ENCODE measurements at places on chromosomes 1 and 21.
A peak's percentile ranks its signal among the peaks of the same experiment; 100 is the strongest.

DNA sequence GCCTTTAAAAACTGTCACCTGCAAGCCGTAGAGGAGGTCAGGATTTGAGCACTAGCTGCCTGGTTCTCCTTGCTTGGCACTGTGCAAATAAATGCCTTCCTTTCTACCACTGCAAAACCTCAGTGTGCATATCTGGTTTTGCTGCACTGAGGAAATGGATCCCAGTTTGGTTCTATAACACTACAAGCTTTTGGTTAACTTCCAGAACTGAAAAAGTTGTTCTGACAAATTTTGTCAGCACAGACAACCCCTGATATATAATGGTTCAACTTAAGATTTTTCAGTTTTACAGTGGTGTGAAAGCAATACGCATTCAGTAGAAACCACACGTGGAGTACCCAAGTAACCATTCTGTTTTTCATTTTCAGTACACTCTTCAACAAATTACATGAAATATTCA, 29.8 kb upstream of the GALNT2 start:
- no peak for DNase-seq

DNA sequence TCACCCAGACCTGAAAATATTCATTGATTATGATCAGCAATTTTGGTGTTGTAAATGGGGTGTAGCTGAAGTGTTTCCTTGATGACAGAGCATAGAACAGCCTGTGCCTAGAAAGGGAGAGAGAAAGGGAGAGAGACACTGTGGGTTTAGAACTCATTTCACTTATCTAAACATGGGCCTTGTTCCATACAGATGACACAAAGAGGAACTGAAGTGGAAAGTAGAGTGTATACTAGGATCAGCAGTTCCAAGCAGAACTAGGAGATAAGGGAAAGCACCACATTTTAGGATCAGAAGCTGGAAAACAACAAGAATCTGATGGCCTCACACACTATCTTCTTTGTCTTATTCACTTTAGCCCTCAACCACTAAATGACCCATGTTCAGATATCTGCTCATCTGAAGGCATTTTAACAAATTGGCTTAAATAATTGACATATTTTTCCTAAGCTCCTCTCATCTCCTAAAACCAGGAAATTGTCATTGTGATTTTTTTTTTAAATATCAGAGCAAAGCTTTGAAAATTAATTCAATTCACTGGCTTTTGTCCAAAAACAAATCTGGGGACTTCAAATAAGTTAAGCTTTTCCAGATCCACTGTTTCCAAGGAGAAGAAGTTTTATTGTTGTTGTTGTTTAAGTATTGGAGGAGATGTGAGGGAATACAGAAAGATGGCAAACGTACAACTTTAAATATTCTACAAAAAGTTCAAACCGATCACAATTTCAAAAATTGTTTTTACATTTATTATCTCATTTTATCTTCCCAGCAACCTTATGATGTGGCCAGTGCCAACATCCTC, 103.8 kb downstream of the LYPLAL1 start:
- no peak for DNase-seq

DNA sequence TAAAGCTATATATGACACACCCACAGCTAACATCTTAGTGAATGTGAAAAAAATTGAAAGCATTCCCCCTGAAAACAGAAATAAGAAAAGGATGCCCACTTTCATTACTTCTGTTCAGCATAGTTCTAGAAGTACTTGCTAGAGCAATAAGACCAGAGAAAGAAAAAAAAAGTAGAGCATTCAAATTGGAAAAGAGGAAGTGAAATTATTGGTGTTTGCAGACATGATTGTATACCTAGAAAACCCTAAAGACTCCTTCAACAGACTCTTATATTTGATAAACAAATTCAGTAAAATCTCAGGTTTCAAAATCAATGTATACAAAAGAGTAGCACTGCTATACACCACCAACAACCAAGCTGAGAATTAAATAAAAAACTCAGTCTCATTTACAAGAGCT, 1461.0 kb downstream of the AMY1C start:
- DNase-seq, result no peak

DNA sequence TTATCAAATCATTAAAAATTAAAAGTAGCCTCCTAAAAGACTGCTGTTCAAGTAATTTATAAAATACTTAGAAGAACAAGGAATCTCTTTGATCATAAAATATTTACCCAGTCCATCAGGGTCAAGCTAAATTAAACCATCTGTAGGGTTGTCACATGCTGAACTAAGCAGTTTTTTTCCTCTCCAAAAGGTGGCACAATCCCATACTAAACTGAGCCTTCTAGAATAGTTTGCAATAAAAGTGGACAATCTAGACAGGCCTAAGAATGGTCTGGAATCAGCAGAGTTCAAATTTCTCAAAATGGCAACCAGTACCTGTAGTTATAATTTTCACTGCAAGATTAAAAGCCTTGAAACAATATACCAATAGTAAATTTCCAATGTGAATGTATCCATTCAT, 194.8 kb downstream of the EIF4G3 start:
- DNase-seq, result no peak

GRCh38 chr1:209512821-209513220, 70.7 kb upstream of the CAMK1G start:
- no peak for DNase-seq

GRCh38 chr21:16570171-16570570, 840.4 kb downstream of the USP25 start:
- DNase-seq, result no peak

DNA sequence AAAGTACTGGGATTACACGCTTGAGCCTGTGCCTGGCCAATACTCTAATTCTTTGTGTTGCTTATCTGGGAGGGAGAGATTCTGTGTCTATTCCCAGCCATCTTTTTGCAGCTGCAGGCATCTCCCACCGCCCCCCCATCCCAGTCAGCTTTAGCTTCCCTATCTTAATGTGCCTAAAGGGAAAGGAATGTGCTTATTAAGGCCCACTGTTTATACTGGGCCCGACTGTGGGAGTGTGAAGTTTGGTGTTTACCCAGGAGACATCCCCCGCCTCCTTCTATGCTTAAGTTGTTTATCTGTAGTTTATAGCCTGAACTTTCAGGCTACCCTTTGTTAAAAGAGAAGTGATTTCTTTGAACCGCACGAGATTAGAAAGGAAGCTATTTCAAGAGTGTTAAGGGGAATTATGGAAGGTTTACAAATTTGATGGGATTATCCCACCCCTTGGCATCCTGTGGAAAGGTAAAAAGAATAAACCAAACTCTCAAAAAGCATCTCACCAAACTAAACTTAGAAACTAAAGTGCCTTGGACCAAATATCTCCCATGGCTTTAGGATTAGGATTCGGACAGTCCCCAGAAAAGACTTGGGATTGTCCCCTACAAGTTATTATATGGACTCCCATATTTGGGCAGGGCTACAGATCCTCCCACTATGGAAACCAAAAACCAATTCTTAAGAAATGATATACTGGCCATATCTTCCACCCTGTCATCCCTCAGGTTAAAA, 25.5 kb upstream of the ZNF496 start:
- DNase-seq, result no peak

GRCh38 chr1:209748620-209749019, 7.2 kb upstream of the TRAF3IP3 start:
- DNase-seq, result no peak

GRCh38 chr1:59044535-59045121, 252.3 kb upstream of the FGGY start:
- DNase-seq, result no peak

DNA sequence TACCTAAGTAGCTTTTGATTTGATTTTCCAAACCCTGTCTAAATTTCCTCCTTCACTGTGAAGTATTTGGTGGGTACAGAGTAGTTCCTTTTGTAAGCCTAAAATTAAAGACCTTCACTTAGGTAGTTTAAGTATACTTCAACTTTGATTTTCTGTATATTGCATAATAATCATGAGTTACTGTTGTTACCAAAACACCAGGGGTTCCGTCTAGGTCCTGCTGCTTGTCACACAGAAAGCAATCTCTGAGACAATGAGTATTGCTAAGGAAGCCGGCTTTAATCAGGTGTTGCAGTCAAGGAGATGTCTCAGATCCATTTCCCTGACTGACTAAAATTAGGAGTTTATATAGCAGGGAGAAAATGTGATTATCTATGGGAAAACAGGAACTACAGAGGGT, 15.3 kb downstream of the RPS6KC1 start:
- no peak for DNase-seq

- no peak for DNase-seq
Observed at GRCh38 chr1:246573491-246573890, 7.2 kb downstream of the CNST start.

GRCh38 chr1:145879775-145880174, 5.9 kb downstream of the ANKRD35 start:
- no peak for DNase-seq

GRCh38 chr1:194252199-194252598, 1065.8 kb upstream of the B3GALT2 start:
- DNase-seq, result no peak

DNA sequence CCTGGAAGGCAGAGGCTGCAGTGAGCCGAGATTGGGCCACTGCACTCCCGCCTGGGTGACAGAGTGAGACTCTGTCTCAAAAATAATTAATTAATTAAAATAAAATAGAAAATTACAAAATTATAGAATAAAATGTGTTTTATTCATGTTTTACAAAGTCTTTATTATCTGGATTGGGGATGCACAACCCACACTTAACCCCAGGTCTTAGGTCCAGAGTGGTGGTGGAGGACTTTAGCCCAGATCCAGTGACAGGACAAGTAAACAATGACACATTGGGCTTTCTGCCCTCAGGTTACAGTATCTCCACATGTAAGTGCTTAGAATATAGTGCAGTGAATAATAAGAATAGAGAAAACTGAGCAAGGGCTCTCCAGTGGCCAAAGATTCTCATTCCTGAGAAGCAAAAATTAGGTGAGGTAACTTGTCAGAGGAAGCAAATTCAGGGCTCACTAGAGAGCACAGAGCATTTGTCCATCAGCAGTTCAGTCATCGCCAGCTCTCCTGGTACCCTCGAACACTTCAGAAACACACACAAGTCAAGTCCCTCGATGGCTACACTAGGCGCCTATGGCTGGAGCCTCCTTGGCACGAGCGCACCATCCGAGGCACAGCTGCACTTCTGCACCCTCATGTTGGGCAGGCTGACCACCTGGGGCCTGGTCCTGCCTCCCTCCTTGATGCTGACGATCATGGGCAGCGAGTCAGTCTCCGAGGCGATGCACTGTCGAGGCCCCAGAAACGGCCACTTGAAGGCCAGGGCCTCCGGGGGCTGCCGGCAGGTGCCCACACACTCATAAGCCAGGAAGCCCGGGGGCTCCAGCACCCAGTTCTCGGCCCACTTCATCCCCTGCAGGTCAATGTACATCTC, 2.6 kb downstream of the LEFTY1 start:
- peak; percentile 34 for DNase-seq

DNA sequence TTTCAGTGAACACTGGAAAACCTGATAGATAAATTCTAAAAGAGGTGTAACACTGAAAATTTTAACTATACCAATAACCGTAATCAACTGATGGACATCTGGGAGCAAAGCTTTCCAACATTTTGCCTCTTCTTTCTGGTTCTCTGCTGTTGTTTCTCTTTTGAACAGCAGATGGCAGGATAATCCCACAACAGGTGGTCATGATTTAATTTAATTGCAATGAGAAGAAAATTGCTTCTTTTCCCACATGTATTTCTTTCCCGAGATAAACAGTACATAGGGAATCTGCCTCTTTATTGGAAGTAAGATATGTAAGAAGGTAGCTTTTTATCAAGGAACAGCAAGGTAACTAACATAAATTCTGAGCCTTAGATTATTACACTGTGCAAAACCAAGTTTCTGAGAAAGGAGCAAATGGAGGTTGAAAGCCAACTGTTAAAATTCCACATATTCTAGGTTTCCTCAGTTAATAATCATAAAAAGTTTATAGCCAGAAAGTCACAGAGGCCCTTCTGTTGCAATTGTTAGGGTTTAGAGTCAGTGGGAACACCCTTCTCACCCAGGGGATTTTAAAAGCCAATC, 72.9 kb downstream of the RPS6KA1 start:
- DNase-seq, result no peak

DNA sequence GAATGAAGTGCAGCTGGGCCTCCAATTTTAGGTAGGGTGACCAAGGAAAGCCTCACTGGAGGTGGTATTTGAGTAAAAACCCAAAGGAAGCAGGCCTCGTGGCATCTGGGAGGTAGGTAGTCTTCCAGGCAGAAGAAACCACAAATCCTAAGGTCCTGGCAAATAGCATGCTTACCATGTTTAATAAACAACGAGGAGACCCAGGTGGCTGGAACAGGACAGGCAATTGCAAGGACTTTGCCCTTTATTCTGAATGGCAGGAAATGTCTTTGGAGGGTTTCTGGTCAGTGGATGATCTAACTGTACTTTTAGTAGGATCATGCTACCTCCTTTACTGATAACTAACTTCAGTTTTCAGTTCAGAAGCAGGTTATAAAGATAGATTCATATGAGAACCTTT, 52.2 kb downstream of the EPB41 start:
- no peak for DNase-seq

GRCh38 chr1:23589585-23589986, 30.3 kb upstream of the ID3 start:
- no peak for DNase-seq
